Tongue (tissue), 3 donors: ENCODE measurements at places on chromosomes 1 and 21. TPM values are rescaled to one million over a fixed set of nuclear protein-coding genes. Genes with fewer than 3 reads are reported as not detected.

DNA sequence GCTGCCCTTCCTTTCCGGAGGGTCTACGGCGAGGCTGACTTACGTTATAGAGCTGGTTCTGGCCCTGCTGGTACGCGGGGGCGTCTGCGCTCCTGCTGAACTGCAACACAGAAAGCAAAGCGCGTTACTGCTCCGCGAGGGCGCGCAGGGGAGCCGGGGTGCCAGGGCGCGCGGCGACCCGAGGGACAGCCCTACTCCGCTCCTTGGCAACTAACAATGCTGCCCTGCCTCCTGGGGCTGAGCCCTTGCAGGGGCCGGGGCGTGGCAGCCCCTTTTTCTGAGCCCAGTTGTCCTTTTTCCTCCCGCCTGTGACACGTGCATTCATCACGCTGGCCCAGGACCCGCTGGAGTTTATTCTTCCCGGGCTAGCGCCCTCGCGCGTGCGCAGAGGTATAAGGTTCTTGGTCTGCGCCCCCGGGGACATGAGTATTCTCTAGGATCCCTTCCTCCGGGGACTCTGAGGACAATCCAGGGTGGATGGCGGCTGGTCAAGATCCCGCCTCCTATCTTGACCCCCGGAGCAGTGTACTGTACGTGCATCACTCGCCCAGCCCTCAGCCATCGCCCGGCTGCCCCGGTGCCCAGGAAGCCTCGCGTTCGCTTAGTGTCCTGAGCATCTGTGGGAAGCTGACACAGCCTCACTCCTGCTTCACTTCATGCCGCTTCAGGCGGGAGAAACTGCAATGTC, 78.9 kb downstream of the CD247 start:
- peak; percentile 71 for DNase-seq

DNA sequence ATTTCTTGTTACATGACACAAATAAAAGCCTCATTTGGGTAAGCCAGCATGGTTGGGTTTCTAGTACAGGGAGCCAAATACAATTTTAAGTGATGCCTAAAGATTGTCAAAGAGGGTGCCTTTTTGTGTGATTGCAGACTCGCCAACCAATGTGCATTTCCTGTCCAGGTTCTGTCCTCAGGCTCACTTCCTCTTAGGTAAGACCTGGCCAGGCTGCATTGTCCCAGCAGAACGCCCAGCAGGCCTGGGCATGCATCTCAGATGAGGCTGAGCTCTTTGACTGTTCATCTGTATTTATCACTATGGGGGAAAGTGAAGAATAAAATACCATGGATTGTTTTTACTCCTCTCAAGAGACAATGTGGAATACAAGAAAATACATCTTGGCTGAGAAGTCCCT, 49.7 kb downstream of the KCNC4 start:
- no peak for DNase-seq

GRCh38 chr1:206705191-206705590, 20.5 kb downstream of the MAPKAPK2 start:
- peak; percentile 95 for DNase-seq

- DNase-seq = peak; percentile 88
These were observed 75.0 kb downstream of the SSBP3 start for GRCh38 chr1:54331091-54331772.

- peak; percentile 28 for DNase-seq
These were observed 117.3 kb upstream of the MARK1 start for GRCh38 chr1:220410611-220411010.

- DNase-seq = no peak
These were observed 58.9 kb downstream of the LRRC40 start for GRCh38 chr1:70146488-70146887.

GRCh38 chr21:41133874-41134522, 34.0 kb upstream of the BACE2 start:
- peak; percentile 75 for DNase-seq

DNA sequence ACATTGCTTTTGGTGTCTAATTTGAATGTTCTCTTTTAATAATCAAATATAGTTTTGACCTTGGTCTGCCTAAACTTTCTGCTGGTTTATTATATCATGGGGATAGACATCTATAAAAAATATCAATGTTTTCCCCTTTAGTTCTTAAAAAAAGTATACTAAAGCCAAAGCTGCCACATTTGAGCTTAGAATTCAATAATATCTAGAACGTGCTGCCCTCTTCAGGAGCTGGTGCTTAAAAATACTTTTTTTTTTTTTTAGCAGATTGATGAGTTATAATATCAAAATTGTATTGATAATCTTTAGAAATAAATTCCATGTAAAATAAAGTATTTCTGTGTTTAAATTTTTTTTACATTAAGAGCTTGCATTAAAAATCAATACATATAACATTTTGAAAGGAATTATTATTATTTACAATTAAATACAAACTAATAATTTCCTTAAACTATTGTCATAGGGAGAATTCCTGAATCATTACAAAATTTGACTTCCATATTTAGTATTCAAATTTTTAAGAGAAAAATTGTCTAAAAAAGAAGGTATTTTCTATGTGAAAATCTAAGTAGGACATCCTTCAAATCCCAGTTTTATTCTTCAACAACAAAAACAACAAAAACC, 40.1 kb upstream of the ADGRL2 start:
- DNase-seq = peak; percentile 45

DNA sequence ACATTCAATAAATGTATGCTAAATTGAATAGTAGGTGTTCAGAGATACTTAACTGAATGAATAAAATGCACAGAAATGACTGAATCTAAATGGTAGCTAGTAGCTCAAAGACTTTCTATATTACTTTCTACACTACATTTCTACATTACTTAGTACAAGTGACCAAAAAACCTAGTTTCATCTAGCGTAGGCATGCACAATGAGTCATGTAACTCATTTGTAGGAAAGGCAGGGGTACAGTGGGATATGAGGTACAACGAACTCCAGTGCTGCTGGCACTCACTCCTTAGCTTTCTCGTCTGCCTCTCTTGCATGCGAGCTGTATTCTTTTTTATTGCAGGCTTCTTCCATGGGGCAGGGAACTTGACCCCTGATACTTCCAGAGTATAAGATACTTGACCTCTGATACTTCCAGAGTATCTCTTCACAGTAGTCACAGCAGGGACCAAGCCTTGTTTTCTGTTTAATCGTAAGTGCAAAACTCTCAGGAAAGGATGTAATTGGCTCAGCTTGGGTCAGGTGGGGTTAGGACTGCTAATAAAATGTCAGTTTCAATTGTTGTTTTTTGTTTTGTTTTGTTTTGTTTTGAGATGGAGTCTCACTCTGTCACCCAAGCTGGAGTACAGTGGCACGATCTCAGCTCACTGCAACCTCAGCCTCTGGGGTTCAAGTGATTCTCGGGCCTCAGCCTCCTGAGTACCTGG, 4.9 kb upstream of the ATP2B4 start:
- DNase-seq = no peak

DNA sequence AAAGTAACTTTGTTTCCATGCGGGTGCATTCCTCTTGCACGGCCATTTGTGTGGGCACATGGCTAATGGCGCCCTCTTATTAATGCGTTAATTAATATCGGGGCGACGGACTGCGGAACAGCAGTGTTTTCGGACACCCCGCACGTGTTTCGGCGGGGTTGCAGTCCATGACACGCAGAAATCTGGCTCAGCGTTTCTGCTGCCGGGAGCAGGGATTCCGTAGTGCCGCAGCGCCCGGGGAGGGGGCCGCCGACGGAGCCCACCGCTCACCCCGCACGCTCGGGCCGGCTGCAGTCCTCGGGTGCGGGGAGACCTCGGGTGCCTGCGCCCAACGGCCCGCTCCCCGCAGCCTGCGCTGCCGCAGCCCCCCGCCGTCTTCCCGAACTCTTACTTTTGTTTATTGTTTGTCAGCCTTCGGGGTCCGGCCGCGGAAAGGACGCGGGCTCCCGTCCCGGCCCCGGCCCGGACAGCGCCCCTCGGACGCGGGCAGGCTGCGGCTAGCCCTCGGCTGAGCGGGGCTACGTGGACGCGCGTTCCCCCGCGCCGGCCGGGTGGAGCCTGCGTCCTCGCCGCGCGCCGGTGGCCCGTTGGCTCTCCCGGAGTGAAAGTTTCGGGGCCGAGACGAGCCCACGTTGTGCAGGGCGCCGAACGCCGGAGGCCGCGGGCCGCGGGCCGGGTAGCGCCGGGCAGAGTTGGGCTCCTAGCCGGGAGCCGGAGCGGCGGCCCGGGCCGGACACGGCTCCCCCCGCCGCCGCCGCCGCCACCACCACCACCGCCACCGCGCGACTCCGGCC, 849 bp downstream of the NFIA start:
- no peak for DNase-seq

DNA sequence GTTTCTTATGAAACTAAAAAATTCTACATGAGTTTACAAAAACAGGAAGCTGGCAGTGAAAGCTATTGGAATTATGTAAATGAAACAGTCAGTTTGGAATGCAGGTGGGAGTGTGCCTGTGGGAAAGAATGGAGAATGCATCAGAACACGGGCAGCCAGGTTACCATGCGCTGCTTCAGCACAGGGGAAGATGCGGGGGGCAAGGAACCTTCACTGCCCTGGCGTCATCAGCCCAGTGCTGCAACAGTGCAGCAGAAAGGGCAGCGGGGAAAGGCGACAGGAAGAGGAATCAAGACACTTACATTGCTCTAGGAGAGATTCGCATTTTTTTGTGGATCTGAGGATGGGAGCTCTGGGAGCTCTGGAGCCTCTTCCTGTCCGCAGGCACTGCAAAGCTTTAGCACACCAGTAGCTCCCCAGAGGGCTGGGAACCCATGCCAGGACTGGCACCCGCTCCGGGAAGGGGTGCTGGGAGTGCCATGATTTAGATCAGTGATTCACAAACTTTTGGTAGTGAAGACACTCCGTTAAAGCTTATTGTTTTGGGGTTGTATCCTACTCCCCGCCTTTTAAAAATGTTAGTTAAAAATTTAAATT, 64.1 kb upstream of the WDR26 start:
- no peak for DNase-seq

Gene TMEM201
- 14.4 TPM for total RNA-seq

Gene AMPD1
- total RNA-seq = 31.1 TPM

Gene PMVK
- total RNA-seq = 15.7 TPM

Gene EFHD2
- 29.1 TPM for total RNA-seq

Gene FCRL4
- not detected for total RNA-seq

Gene NKAIN1
- total RNA-seq = 0.51 TPM
